ENCODE measurements at places on chromosomes 6 and 20.

- no peak for DNase-seq
Observed at GRCh38 chr20:58893355-58894120, 41.0 kb downstream of the GNAS start.

DNA sequence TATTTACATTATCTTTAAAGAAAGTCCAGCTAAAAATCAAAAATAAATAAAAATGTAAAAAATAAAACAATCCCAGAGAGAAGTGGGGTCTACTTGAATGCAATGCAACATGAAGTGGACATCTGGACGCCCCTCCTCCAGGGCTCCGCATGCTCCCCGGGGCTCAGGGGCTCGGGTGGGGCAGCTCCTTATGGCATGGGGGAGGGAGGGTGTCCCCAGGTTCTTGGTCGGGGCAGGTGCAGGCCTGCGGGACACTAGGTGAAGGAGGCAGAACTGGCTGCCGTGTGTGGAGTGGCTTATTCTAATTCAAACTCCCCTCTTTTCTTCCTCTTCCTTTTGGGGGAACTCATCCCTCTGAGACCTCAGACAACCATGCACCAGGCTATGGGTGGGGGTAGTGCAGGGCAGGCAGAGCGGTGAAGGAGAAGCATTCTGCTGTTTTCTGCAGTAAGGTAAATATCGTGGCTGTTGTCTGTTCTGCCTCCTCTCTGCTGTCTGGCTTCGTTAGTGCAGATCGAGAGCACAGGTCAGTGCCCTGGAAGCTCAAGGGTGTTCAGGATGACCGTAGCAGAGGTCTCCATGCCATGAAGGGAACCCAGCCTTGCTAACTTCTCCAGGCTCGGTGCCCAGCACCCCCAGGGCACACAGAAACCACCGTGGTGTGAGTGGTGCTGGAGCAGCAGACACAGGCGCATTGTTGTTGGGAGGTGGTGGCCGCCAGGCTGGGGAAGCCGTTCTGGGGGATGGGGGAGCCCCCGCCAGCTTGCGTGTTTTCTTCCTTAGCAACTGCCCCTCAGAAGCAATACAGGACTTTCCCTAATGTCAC is 82.6 kb downstream of the TTLL2 start:
- no peak for DNase-seq

- no peak for DNase-seq
Observed at GRCh38 chr6:40504274-40504673, 82.9 kb downstream of the LRFN2 start.

GRCh38 chr6:160139420-160139851 is 17.8 kb downstream of the SLC22A1 start:
- no peak for DNase-seq

DNA sequence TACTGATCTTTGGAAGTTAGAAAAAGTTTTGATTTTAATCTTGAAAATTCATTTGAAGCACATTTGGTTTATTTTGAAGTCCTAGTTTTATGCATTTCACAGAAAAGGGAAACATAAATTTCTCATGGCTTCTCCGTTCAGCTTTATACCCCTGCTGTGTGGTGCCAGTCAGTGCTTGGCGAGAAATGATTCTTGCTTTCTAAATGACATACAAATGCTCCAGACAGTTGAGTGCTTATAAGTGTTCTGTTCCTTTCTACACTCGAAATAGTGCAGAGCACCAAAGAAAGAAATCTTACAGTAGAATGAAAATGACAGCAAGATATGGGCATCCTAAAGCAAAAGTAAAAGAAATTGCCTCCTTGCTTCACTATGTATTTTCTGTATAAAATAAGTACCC is 9.0 kb upstream of the ZNF292 start:
- DNase-seq, result no peak

DNA sequence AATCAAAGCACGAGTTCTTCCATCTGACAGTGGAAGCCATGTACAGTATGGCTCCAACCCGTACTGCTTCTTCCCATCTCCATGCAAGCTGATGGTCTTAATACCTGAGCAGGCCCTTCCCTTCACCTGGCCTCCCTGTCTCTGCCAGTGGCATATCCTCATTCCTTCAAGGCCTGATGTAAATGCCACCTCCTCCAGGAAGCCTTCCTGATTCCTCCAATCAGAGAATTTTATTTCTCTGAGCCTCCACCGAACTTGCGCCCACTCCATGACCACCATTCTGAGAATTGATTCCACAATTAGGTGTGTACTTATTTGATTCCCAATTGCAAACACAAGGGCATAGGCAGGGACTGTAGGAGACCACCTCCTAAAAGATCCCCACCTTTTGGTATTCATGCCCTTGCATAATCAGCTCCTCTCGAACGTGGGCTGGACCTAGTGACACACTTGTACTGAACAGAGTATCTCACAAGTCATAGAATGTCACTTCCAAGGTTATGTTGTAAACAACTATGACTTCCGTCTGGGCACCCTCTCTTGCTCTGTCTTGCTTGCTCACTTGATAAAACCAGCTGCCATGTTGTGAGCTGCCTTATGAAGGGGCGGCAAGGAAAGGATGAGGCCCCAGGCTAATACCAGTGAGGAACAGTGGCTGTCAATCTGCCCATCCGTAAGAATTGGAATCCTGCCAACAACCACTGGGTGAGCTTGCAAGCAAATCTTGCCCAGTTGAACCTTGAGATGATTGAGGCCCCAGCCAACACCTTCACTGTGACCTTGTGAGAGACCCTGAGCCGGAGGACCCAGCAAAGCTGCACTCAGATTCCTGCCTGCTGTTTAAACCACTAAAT is 38.8 kb downstream of the CPNE5 start:
- DNase-seq, result no peak

DNA sequence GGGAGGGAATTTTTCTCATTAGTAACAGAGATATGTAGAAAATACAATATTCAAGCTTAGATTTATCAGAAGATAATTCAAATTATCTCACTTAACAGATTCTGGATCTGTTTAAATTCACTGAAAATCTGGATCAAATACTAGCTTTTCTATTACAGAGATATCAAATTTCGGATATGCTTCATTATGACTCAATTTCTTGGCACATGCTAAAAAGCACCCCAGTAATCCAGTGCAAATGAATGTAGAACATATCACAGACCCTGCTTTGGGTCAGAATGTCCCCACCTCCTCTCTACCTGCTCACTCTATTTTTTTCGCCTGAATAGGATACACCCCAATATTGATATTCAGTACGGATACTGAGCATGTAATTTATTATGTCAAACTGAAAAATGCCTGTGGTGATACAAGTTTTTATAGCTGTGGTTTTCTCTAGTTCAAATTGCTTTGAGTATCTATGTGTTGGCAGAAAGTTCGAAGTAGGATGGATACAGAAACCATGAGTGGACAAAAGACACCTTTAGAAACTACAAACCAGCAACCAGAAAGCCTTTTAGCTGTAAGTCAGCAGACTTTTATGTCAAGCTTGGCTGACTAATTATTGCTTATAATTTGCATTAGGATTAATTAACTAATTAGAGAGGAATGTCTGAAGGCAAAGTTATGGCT is 290.0 kb downstream of the TFAP2B start:
- no peak for DNase-seq

- DNase-seq, result no peak
Observed at GRCh38 chr6:3769610-3770009, 18.1 kb upstream of the PXDC1 start.

DNA sequence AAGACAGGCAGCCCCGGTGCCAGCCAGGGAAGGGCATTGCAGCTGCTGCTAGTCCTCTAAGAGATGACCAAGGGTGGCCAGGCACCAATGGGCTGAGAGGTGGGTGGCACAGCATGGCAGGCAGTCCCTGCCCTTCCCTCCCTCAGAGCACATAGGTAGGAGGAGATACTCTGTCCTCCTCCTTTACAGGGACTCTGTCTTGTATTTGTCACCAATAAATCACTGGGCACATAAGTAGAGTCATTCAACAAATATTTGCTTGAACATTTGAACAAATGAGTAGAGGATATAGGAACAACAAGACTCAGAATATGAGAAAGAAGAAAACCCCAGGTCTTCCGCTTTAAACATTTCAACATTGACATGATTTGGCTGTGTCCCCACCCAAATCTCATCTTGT is 69.4 kb upstream of the CLDN20 start:
- no peak for DNase-seq

DNA sequence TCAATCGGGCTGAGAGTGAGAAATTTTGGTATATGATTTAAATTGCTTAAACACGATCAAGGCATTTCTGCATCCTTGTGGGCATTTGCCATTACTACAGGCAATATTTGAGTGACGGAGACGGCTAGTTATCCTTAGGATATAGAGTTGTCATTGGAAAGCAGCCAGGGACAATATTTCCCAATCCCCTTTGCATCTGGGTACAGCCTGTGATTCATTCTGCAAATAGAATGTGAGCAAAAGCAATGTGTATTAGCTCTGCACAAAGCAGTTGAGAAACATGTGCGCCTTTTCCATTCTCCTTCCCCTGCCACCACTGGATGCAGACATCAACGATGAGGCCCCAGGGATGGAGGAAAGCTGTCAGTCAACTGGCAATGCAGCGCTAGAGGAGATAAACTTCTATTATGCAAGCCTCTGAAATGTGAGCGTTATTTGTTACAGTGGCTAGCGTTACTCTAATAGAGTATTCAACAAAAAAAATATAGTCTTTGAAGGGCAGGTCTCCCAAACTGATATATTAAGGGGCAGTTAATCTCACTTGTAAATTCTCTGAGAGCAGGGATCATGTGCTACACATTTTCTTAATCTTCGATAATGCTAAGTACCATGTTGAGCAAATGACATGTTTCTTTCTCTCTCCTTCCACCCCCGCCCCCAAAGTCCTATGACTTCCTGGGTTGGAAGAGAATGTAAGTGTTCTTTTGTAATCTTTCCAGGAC is 37.1 kb upstream of the NCOA3 start:
- DNase-seq, result no peak

GRCh38 chr6:143792402-143793279 is 50.5 kb upstream of the LTV1 start:
- DNase-seq, result no peak

DNA sequence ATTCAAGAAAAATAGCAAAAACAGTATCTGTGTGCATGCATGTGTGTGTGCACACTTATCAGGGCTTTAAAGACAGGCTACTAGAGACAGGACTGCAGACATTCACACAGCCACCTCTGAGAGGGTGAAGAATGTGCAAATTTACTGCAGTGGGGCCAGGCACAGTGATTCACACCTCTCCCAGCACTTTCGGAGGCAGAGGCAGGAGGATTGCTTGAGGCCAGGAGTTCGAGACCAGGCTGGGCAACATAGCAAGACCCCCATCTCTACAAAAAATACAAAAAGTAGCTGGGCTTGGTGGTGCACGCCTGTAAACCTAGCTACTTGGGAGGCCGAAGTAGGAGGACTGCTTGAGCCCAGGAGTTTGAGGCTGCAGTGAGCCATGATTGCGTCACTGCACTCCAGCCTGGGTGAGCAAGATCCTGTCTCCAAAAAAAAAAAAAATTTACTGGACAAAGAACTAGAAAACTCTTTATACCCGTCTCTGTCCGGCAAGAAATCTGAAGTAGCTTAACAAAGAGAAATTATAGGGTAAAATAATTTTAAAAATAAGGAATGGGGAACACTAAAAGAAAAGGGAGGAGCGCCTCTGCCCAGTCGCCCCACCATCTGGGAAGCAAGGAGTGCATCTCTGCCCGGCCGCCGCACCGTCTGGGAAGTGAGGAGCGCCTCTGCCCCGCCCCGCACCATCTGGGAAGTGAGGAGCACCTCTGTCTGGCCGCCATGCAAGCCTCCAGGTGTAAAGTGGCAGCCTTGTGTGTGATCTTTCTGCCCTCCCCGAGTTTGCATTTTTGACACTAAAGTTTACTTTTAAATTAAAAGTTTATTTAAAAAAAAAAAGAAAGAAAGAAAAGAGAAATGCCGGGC is 105.1 kb downstream of the ZMYND8 start:
- DNase-seq, result no peak

DNA sequence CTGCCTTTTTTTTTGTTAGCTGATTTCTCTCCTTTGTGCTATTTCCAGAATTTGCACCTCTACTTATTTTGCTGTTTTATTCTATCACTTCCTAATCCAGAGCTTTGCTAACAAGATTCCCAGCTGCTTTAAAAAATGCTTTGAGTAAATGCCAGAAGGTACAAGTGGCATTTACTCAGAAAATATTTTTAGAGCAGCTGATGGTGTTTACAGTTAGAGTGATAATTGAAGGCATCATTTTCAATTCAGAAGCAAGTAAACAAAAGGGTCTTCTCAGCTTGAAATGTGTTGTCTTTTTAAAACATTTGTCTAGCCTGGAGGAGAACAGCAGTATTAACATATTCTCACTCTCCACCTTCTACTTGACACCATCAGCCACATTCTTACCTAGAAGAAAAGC is 99.9 kb downstream of the OTOR start:
- no peak for DNase-seq

- no peak for DNase-seq
Observed at GRCh38 chr20:2137552-2138201, 36.0 kb downstream of the STK35 start.

DNA sequence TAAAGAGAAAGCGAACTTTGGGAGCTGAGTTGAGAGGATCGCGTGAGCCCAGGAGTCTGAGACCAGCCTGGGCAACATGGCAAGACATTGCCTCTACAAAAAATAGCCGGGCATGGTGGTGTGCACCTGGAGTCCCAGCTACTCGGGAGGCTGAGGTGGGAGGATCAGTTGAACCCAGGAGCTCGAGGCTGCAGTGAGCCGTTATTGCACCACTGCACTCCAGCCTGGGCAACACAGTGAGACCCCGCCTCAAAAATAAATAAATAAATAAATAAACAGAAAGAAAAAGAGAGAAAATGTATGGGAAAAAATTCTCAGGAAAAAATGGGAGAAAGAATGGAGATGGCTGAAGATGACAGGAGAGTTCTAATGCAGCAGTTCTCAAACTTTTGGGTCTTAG is 2.5 kb downstream of the C20orf202 start:
- no peak for DNase-seq

DNA sequence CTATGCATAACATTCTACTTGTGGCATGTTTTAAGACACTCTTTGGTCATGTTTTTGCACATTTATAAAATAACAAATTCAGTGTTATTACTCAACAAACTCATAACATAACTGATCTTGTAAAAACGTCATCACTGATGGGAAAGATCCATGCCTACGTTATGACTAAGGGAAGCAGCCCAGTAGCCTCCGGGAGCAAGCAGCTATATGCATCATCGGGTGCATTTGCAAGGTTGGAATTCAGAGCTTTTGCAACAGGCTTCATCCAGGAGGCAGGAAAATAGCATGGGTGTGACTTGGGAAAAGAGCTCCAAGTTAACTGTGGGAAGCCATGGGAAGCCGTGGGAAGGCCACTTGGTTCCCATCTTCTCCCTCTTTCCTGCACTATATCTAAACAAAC is 271.6 kb upstream of the SGK1 start:
- no peak for DNase-seq

GRCh38 chr20:19860737-19861136 is 102.7 kb downstream of the RIN2 start:
- DNase-seq, result no peak

- DNase-seq, result no peak
Observed at GRCh38 chr20:38844963-38845362, 39.5 kb downstream of the PPP1R16B start.

GRCh38 chr6:153787341-153787606 is 251.8 kb upstream of the OPRM1 start:
- no peak for DNase-seq

DNA sequence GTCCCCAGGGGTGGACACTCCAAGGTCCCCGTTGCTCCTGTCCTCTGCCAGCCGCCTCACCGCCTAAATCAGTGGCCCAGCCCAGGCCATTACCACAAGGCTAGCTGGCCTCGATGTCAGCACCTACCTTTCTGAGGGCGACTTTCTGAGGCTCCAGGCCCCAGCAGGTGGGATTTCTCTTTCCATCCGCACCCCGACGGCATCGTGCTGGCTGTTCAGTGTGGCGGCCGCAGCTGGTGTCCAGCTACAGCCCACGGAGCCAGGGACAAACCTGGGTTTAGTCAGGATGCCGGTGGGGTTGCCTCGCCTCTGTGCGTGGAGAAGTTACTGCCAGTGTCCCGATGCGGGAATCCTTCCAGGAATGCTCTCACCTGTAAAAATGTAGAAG is 60.8 kb downstream of the ERMARD start:
- no peak for DNase-seq

Data from stimulated activated CD4-positive, alpha-beta T cell treated with anti-CD3 and anti-CD28 coated beads, Interleukin-1b, Interleukin-23, amount 100 ng/mL, for 4 hours (primary cell).